ENCODE measurements at places on chromosomes 4 and X. TPM values are rescaled to one million over a fixed set of nuclear protein-coding genes. Genes with fewer than 3 reads are reported as not detected.

TMEM255A gene
- 14.2 TPM for polyA plus RNA-seq

TECRL gene
- polyA plus RNA-seq = 0.07 TPM

PAGE2 gene
- not detected for polyA plus RNA-seq

TCP11X2 gene
- polyA plus RNA-seq = not detected

ANXA5 gene
- 859 TPM for polyA plus RNA-seq
